ENCODE measurements at places on chromosomes 4 and X.
A peak's percentile ranks its signal among the peaks of the same experiment; 100 is the strongest.

GRCh38 chr4:125832161-125832560, 517.4 kb downstream of the FAT4 start:
- DNase-seq: no peak

DNA sequence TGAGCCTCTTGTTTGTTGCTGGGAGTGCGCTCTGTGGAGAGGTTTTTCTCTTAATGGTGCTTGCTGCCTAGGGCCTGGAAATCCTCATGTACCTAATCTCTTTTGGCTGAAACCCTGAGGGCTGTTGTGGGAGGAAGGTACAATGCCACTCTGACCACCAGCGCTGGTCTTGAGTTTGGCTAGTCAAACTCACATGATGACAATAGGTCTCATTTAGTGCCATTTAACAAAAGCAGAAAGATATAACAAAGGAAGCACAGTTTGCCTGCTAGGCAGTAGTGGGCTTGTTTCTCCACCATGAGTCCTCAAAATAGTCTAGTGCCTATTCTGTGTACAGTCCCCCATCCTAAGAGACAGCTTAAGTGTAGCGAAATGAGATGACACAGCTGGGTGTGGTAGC, 111.3 kb downstream of the TSPAN7 start:
- no peak for DNase-seq

DNA sequence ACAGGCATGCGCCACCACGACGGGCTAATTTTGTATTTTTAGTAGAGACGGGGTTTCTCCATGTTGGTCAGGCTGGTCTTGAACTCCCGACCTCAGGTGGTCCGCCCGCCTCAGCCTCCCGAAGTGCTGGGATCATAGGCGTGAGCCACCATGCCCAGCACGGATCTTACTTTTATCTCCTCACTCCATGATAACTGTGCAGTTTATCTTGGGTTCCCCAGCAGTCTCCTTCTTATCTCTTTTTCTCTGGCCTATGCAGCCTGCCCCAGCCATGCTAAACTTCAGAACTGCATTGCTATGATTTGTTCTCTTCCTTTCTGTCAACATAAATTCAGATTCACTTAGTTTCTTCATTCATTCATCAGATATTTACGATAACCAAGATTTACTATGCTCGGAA, 22.4 kb downstream of the PAGE1 start:
- DNase-seq: no peak

- DNase-seq: no peak
Observed at GRCh38 chr4:36374836-36375511, 93.6 kb downstream of the DTHD1 start.

GRCh38 chrX:39249999-39250398, 448.7 kb downstream of the MID1IP1 start:
- no peak for DNase-seq

DNA sequence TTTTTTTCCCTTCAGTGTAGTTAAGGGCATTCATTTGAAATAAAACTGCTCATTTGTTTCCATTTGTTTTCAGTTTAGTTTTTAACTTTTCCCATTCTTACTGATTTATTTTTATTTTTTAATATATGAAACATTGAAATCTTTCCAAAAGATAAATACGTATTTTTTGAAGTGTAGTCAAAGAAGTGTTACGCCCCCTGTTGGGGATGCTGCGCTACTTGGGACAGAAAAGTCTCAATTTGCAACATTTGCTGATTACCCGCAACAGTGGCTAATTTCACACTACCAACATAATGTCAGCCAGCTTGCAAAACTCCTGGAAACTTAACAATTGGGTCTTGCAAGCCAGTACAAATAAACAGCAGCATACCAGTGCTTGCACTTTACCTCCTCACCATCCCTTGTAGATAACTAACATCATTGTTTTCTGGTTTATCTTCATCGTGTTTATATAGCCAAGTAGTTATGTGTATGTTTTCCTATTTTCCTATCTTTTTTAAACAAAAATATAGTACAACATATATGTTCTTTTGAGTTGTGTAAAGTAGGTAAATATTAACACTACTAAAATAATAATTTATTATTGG, 158.6 kb downstream of the STPG2 start:
- no peak for DNase-seq

GRCh38 chr4:179692222-179692621, 2250.0 kb upstream of the AGA start:
- no peak for DNase-seq

- no peak for DNase-seq
Observed at GRCh38 chr4:174669270-174669669, 147.0 kb upstream of the HPGD start.

DNA sequence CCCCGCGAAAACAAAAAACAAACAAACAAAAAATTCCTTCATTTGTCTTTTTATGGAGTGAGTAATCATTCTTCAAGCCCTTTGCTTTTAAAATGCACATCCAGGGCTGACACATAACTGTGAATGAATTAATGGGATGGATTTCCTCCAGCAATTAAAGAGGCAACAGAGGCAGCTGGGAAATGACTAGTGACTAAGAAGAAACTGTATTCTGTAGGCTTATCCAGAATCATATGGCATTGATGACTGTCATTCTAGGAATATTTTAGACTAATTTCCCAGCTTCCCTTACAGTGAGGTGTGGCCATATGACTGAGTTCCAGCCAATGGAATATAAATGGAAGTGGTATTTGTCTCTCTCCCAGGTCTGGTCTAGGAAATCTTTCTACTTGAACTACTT, 46.8 kb upstream of the PDE5A start:
- DNase-seq: no peak

- no peak for DNase-seq
Observed at GRCh38 chr4:54144661-54145171, 44.8 kb downstream of the GSX2 start.

GRCh38 chr4:48653217-48654014, 126.7 kb downstream of the FRYL start:
- DNase-seq: no peak

- DNase-seq: no peak
Observed at GRCh38 chr4:19151684-19152083, 1100.0 kb upstream of the SLIT2 start.

DNA sequence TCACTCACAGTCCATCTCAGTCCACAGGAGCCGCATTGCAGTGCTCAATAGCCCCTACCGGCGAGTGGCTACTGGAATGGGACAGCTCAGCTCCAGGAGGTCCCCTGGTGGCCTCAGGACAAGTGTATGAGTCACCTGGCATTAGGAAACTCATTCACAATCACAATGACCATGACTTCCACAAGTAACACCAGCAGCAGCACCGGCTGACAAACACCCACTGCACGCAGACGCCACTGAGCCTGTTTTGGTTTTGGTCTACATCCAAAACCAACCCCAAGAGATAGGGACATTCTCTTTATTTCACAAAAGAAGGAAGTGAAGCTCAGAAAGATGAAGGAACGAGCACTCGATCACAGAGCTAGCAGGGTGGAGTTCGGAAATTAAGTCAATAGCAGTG, 8.1 kb downstream of the JAKMIP1 start:
- DNase-seq: no peak

DNA sequence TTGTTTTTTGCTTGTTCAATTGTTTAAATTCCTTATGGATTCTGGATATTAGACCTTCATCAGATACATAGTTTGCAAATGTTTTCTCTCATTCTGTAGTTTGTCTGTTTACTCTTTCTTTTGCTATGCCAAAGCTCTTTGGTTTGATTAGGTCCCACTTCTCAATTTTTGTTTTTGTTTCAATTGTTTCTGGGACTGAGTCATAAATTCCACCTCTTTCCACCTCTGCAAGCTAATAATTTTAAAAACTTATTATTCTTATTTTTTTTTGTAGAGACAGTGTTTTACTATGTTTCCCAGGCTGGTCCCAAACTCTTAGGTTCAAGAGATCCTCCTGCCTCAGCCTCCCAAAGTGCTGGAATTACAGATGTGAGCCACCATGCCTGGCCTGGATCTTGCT, 226.8 kb upstream of the GPRIN3 start:
- DNase-seq: no peak

- no peak for DNase-seq
Observed at GRCh38 chr4:54746218-54746617, 88.5 kb downstream of the KIT start.

DNA sequence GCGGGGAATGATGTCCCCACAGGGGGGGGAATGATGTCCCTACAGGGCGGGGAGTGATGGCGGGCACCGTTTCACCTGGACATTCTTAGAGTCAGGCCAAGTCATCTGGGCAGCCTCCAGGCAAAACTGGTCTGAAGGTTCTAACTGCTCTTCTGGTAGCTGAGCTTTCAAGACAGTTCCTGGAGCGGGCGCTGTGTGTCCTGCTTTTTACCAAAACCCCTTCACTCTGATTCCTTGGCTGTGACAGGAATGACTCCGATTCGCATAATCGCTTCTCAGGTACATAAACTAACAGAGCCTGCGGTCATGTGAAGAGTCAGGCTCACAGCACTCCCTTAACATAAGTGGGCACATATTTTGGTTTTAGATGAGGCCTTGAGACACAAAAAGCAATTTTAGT, 836.0 kb downstream of the TRIML1 start:
- no peak for DNase-seq

GRCh38 chrX:134026565-134027311, 41.3 kb upstream of the GPC3 start:
- DNase-seq: peak; percentile 11

DNA sequence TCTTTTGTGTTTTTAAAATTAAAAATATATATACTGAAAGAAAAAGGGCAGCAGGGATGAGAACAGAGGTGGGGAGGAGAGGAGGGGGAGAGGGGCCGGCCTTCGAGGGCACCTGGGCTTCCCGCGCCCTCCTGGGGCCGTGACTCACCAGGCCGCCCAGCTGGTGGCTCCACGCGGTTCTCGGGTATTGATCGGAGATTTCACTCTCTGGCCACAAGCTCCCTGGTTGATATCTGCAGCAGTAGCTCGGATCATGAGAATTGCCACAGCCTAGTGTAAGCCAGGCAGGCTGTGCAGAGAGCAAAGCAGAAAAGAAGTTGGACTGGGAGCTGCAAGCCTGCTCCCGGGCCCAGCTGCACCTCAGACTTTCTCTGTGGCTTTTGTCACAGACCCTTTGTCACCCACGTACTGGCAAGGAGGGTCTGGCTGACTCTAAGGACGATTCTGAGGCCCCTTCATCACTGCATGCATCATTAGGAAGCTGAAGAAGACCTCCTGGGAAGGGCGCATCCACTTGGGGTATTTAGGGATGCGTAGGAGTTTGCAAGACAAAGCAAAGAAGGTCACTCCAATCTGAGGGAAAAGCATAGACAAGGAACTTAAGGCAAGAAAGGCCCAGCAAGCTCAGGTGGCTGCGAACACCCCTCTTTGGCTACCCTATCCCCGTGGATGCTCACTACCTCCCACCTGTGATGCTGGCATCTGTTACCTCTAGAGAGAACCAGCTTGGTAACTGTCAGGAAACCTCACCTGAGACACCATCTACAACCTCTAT, 71.7 kb downstream of the CPZ start:
- no peak for DNase-seq

GRCh38 chr4:5203993-5204310, 152.7 kb downstream of the STK32B start:
- DNase-seq: no peak

- no peak for DNase-seq
Observed at GRCh38 chr4:127759893-127760292, 22.2 kb upstream of the HSPA4L start.

GRCh38 chr4:144342949-144343760, 202.6 kb upstream of the GYPA start:
- no peak for DNase-seq

- DNase-seq: no peak
Observed at GRCh38 chr4:55395218-55395528, 584 bp upstream of the TMEM165 start.

DNA sequence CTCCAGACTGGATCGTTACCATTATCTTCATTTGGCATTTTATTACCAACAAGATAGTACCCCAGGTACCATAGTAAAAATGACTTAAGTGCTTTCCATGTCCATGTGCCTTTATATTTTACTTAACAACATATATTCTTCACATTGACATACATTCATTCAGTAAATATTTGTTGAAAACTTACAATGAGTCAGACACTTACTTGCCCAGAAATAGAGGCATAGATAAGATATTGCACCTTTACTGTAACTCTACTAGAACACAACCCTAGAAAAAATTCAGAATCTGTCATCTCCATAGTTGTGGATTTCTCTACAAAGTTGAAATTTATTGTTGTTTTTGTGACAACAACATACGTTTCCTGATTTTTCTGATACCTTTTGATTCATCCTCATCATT, 640.6 kb downstream of the RPA4 start:
- DNase-seq: no peak

- no peak for DNase-seq
Observed at GRCh38 chr4:70761276-70761816, 39.6 kb downstream of the RUFY3 start.

- DNase-seq: no peak
Observed at GRCh38 chrX:46630141-46630540, 56.6 kb downstream of the CHST7 start.

DNA sequence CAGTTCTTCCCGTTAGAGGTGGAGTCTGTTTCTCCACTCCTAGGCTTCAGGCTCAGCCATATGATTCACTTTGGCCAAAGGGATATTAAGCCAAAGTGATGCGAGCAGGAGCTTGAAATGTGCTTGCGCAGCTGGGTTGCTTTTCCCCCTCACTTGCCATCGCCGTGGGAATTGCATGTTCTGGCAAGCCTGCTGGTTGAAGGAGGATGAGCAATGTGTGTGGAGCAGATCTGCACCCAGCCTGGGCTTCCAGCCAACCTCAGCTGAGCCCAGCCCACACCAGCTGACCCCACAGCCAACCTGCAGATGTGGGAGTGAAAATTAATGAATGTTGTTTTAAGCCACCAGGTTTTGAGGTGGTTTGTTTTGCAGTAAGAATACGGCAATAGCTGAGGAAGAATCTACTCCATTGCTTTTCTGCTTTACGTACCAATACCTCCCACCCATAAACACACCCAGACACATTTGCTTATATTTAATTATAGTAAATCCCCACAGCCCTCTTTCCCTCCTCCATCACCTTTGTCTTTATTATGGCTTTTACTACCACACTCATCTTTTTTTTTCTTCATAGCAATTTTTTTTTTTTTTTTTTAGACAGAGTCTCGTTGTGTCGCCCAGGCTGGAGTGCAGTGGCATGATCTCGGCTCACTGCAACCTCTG, 132.8 kb upstream of the FUNDC1 start:
- no peak for DNase-seq

DNA sequence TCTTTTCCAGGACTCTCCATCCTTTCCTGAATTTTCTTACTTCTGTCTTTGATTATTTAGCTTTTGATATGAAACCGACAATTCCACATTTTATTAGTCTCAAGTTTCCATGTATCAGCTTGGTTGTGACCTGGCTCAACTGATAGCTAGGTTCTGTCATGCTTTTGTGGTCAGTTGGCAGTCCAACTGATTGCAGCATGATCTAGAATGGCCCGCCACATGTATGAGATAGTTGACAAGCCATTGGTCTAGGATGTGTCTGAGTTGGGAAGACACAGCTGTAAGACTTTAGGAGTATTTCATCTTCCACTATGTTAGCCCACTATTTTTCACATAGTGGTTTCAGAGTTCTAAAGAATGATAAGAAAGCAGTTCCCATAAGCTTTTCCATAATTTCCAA, 117.5 kb upstream of the GRID2 start:
- DNase-seq: no peak

Measured in GM10248 (cell line).